ENCODE measurements at places on chromosomes 7 and 10.
A peak's percentile ranks its signal among the peaks of the same experiment; 100 is the strongest.

DNA sequence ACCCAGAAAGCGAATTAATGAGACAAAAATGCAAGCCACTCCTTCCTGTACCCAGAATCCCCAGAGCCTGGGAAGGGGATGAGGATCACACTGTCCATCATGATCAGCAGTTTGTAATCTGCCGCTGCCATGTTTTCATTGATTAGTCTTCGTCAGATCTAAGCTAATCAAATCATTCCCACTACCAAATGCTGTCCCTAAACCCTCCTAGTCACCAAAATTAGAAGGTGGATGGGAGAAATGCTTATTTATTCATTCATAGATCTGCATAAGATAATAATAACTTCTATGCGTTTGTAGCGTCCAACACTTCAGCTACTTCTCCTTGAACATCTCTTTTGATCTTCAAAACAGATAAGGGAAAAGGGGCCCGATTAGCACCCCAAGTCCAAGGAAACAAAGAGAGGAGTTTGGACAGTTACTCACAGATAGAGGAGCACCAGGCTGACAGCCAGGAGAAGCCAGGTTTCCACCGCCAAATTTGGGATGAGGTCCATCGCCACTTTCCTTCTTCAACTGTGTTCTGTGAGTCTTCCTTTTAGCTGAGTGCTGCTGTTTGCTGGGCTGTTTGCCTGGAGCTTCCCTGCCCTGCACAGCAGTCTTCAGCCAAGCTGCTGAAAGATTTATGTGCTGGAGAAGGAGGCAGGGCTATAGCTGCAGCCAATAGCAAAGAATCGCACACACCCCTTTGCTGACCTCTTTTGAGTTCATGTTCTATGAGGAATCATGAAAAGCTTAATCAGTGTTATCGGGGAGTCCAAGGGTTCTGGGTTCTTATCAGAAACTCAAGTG is at the start of gene CYP3A5:
Gene CYP3A5 (minus strand): TSS at position 597 of the 792 bp plus-strand sequence. CDS start 100 bp downstream, at position 497.
- DNase-seq, result no peak

DNA sequence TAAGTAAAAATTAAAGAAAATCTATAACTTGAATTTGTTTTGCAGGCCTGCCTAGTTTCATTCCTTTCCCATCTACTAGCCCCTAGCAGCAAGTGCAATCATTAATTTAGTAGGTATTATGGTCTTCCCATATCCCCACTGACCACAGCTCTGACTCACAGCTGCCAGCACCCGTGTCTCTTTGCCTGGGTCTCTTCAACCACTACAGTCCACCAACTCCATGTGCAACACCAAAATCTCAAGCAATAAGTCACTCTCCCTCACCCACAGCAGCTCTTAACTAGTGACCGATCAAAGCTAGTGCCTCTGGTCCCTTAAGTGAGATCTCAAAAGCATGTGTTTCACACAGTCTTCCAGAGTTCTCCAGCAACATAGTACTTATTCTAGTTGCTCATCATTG is 26.0 kb upstream of the THSD7A start:
- no peak for DNase-seq

DNA sequence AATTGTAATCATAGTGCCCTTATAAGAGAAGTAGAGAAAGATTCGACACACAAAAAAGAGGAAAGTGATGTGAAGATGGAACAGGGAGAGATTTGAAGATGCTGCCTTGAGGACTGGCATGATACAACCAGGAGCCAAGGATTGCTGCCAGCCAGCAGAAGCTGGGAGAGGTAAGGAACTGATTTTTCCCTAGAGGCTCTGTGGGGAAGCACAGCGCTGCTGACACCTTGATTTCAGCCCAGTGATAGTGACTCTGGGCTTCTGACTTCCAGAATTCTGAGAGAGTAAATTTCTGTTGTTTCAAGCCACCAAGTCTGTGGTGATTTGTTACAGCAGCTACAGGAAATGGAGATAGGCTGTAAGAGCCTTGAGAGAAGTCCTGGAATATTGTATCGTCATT is 98.2 kb downstream of the RAB11FIP2 start:
- DNase-seq, result no peak

DNA sequence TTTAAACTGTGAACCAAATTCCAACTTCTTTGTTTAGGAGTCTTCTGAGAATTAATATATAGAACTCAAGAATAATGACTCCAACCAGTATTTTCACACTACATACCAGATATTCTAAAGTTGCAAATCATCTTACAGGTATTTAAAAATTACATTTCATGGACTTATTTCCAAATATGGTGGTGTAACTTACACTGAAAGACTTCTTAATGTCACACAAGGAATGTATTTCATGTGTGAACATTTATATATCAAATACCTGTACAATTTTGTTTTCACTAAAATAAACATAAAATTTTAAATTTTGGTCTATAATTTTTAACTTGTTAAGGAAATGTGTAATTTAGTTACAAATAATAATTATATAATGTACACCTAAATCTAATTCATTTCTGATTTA is 2.6 kb upstream of the CDK6 start:
- DNase-seq, result no peak

- peak; percentile 51 for DNase-seq
Observed at GRCh38 chr10:63603709-63604445, 82.7 kb downstream of the REEP3 start.

GRCh38 chr7:4641091-4641666 is 40.9 kb upstream of the FOXK1 start:
- DNase-seq, result no peak

DNA sequence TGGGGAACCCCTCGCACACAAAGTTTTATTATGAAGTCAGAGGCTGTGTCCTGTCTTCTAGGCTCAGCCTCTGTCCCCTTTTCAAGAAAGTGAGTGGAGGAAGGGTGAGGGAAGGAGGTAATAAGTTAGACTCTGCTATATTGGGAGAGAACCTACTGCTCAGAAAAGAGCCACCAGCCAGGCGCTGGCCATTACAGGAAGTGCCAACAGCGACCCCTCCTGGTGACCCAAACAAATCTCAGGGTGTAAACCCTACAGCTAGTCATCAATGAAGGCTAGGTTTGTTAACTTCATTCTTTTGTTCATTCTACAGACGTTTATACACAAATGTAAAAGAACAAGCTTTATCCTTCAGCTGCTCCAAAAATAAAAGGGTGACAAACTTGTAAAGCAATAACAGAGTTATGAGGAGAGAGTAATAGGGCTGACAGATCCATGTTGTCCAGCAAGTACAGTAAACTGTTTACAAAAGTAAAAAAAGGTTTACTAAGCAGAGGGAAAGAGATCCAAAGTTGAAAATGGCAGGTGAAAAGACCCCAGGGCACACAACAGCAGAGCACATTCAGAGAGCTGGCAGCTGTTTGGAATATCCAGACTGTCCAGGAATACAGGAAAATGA is 82.7 kb downstream of the FAM204A start:
- peak; percentile 20 for DNase-seq

DNA sequence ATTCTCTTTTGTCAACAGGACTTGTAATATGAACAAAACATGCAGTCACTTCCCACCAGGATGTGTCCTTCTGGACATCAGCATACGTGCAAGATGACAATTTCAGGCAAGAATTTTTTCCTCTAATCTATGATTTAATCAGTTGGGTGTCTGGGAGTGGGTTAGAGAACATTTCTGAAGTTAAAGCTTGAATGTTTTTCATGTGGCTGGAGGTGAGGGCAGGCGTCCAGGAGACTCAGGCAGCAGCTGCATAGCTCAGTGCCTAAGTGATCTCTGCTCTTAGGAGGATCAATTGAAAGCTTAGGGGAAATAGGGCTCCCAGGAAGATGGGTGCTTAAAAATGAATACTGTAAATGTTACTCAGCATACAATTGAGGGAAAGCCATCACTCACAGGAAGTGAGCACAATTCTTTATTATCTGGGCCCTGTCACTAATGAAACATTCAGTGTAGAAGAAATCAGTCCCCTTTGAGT is 457.6 kb upstream of the KLF6 start:
- DNase-seq, result no peak

GRCh38 chr7:149854611-149855360 is 16.6 kb downstream of the ZNF862 start:
- DNase-seq, result no peak

DNA sequence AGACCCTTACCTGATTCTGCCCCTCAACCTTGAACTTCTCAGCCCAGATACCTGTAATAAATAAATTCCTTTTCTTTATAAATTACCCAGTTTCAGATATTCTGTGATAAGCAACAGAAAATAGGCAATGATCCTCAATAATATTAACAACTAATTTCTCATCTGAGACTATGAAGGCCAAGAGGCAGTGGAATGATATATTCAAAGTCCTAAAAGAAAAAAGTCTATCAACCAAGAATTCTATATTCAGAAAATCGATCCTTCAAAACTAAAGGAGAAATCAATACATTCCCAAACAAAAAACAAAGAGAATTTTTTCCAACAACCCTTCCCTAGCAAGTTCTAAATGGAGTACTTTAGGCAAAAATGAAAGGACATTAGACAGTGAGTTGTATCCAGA is 279.6 kb downstream of the PTPRN2 start:
- no peak for DNase-seq

DNA sequence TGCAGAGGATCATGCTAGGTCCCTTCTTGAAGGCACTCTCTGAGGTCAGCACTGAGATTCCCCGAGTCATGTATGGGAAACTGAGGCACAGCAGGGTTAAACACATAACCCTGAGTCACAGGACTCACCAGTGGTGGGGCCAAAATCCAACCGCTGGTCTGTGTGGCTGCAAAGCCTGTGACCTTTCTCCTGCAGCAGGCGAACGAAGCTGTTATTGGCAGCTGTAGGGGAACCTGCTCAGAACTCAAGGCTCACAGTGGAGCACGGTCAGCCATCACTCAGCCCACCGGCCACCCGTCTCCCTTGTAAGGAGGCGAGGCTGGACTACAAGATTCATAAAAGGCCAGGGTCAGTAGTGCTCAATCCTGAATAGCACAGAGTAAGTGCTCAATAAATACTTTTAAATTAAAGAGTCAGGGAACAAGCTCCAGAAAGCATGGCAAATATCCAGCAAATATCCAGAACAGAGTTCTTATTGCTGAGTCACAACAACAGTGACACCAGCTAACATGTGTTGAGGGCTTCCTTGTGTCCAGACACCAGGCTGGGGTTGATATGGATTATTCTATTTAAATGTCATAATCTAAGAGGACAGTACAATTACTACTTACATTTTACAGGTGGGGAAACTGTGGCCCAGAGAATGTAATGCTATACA is 34.9 kb downstream of the CHST15 start:
- DNase-seq, result no peak
